ENCODE measurements at places on chromosomes 1 and 21. TPM values are rescaled to one million over a fixed set of nuclear protein-coding genes. Genes with fewer than 3 reads are reported as not detected.
A peak's percentile ranks its signal among the peaks of the same experiment; 100 is the strongest.

GRCh38 chr1:160748878-160749269 is 9.8 kb downstream of the SLAMF7 start:
- DNase-seq = no peak

GRCh38 chr1:226100436-226101391 is 38.2 kb downstream of the H3-3A start:
- peak; percentile 23 for DNase-seq

- DNase-seq = no peak
Measured at GRCh38 chr1:56120021-56120420, 459.3 kb downstream of the PLPP3 start.

DNA sequence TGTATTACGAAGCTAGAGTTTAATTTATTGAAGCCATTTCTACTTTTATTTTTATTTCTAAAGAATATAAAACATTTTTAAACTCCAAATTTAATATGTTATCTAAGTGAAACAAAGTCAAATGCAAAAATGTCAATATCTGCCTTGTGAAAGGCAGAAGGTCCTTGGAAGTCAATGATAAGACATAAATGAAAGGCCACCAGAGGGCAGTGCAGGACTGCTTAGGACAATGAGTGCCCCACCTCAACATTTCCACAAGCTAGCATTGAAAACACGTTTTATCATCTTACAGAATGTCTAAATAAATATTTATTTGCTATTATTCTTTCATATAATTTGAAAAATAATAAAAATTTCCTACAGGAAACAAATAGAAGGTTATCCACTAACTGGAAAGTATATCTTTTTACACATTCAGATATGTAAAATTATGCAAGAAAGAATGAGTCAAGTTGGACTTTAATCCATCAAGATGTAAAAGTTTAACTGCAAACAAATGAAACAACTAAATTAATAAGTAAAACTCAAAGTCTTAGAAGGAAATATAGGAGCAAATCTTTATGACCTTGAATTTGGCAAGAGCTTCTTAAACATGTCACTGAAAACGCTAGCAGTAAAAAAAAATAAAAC is 140.1 kb upstream of the FMN2 start:
- DNase-seq = no peak

DNA sequence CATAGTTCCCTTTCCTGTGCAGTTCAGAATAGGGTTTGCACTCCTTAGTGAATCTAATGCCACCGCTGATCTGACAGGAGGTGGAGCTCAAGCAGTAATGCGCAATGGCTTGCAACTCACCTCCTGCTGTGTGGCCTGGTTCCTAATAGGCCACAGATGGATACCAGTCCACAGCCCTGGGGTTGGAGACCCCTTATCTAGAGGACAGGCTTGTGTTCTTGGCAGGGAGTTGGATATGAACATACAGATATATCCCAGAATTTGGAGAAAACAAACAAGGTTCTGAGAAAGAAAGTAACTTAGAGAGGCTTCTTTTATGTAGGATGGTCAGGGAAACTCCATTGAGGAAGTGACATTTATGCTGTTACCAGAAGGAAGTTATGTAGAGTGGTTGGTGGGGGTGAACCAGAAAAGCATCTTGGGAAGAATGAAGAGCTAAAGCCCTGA is 5.1 kb upstream of the PTPRC start:
- no peak for DNase-seq

- no peak for DNase-seq
Measured at GRCh38 chr1:27864264-27864895, 8.0 kb upstream of the THEMIS2 start.

GRCh38 chr1:113199760-113200455 is 126.9 kb downstream of the LRIG2 start:
- no peak for DNase-seq

DNA sequence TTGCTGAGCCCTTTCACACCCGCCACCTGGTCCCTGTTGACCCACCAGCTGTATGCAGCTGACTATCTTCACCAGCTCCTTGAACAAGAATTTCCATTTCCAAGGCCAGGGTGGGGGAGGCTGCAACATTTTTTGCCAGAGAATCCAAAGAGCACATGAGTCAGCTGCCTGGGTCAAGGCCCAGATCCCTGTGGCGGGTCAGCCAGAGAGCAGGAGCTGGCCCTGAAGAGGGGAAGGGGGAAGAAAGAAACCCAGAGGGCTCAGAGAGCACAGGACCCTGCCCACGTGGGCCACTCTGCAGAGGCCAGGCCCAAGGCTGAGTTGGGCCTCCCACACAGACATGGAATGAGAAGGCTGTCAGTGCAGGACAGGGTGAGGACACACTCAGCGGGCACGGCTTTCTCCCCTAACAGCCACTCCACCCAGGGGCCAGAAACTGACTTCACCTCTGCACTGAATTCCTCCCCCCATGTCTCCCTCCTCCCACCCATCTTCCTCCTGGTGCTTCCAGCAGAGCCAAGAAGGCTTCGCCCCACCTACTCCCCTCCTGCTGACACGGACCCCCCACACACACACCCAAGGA is 28.9 kb downstream of the S100A6 start:
- peak; percentile 74 for DNase-seq

GRCh38 chr1:244393604-244394176 is 58.0 kb downstream of the ADSS2 start:
- no peak for DNase-seq

DNA sequence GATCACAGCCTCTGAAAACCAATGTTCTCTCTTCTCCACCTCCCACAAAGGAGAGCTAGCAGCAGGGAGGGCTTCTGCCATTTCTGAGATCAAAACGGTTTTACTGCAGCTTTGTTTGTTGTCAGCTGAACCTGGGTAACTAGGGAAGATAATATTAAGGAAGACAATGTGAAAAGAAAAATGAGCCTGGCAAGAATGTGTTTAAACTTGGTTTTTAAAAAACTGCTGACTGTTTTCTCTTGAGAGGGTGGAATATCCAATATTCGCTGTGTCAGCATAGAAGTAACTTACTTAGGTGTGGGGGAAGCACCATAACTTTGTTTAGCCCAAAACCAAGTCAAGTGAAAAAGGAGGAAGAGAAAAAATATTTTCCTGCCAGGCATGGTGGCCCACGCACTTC is 35.8 kb upstream of the TDRD10 start:
- DNase-seq = no peak

Gene C1orf116
- 0.16 TPM for polyA plus RNA-seq

DNA sequence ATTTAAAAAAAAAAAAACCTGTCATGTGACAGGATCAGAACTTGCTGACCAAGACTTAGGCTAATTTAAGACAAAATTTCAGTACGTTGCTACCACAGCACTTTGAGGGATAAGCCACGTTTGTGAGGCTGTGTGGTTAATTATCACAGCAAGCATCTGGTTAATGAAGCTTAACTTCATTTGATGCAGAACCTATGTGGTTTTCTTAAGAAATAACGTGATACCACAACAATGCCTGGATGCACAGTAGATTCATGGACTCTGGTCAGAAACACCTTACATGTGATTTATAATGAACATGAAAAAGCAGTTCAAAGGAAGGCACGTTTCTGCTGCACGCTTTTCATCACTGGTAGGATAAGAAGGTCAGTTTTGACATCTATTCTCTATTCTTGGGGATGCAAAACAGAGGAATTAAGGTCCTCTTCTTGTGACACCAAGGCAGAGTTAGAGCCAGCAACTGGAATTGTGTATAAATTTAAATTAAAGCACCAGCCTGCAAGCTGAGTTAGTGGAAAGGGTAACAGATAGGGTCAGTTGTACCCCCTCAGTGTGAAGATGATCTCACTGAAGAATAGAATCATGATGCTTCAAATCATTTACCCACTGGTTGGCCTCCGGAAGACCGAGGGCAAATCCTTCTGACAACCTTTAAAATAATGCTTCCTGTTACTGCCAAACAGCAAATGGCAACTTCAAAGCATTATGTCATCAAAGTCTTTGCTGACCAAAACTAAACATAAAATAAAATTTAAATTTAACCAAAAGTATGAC is 6.0 kb upstream of the KRTAP8-1 start:
- no peak for DNase-seq

GRCh38 chr1:64631346-64632034 is 113.4 kb upstream of the RAVER2 start:
- DNase-seq = no peak

DNA sequence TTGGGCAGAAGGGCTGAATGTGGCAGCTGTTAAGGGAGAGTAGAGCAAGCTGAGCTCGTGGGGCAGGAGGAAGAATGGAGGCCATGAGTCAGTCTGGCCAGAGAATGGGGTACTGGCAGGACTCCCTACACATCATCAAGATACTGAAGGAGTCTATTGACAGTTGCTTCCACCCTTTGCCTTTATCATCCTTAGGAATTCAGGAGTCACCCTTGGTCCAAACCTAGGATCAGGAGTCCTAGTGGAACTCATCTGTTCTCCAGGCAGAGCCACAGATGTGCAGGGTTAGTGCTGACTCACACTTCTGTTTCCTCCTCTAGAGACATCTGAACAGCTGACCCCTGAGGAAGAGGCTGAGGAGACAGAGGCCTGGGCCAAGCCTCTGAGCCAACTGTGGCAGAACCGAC is 18.7 kb upstream of the ST3GAL3 start:
- no peak for DNase-seq

DNA sequence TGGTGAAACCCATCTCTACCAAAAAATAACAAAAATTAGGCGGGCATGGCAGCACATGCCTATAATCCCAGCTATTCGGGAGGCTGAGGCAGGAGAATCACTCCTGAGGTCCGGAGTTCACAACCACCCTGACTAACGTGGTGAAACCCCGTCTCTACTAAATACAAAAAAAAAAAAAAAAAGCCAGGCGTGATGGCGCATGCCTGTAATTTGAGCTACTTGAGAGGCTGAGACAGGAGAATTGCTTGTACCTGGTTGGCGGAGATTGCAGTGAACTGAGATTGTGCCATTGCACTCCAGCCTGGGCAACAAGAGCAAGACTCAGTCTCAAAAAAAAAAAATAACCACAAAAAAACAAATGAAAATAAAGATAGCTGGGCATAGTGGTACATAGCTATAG is 42.3 kb downstream of the CC2D1B start:
- DNase-seq = no peak

Gene AGMAT
- polyA plus RNA-seq = 0.06 TPM

Gene EFNA3
- polyA plus RNA-seq = 0.95 TPM

- peak; percentile 85 for DNase-seq
Measured at GRCh38 chr1:160205242-160206035, at the start of gene PEA15. Gene PEA15, plus strand, starts transcription at chr1:160205384. Its CDS starts 6,161 bp downstream, at chr1:160211545.

Gene INSRR
- 0.80 TPM for polyA plus RNA-seq

DNA sequence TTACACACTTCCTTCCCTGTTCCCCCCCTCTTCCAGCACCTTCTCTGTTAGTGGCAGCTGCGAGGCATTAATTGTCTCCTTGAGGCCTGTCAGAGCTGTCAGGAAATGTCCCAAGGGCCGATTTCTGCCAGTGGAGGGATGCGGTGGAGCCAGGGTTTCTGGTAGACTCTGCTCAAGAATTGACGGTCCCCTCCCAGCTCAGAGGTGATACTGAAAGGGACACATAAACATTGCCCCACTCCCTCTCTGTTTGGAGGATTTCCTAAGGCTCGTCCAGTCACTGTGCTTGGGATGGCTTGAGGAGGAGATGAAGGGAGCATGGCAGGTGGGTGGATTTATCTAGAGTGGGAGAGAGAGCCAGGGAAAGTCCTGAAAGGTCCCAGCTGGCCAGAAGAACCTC is 61.4 kb upstream of the CD34 start:
- DNase-seq = no peak

Gene C1orf185
- polyA plus RNA-seq = not detected

- no peak for DNase-seq
Measured at GRCh38 chr1:106063510-106063909, 993.0 kb upstream of the PRMT6 start.

Gene SPRR2F
- not detected for polyA plus RNA-seq

DNA sequence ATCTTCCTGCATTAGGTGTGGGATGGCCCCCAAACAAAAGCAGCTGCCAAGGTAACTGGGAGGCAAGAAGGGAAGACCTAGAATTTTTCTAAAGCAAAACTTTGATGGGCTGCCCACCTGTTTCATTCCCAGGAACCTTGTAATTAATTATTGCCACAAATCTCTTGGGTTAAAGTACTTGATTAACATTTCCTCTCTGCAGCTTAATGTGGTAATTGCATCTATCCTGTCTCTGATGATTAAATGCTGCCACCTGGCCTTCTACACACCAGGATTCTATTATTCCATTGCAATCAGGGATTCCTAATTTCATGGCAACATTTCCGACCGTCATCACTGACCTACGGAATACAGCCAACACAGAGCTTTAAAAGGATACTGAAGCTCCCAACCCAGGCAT is 68.3 kb upstream of the RC3H1 start:
- DNase-seq = no peak

- DNase-seq = peak; percentile 32
Measured at GRCh38 chr1:9687120-9687873, 35.8 kb downstream of the PIK3CD start.

DNA sequence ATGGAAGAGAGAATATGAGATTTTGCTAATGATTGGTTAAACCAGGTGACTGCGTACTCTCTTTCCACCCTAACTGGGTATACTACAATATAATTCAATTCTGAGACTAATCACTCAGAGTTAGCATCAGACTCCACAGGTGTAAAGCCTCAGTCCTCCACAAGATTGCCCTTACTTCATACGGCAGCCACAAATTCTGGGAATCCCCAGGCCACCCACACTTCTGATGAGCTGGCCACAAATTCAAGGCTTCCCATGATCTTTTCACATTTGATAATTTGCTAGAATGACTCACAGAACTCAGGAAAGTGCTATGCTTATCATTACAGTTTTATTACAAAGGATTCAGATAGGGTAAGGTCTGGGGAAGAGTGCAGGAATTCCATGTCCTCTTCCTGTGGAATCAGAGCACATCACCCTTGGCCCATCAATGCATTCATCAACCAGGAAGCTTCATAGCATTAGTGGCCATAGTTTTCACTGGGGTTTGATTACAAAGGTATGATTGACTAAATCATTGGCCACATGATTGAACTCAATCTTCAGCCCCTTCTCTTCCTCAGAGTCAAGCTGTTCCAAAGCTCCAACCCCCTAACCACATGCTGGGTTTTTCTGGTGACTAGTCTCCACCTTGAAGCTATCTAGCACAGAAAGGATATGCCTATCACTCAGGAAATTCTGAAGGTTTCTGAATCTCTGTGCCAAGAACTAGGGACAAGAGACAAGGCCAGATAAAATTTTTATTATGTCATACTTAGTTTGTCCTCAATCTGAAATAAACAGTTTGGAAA is 131.7 kb downstream of the HHIPL2 start:
- no peak for DNase-seq

DNA sequence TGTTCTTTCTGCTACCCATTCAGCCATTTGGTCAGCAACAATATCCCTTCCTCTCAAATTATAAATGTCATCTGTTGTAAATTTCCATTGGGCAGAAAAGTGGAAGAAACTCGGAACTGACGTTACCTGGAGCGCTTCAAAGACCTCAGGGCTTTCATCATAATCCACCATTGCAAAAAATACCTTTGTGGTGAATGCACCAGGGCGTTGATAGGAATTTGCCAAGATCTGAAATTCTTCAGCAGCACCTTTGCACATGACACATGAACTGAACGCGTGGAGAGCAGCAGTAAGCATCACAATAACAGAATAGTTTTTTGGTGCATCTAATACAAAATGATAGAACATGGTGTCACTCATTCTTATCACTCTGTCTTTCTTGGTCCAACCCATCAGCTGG is 3.1 kb upstream of the TEKT2 start:
- DNase-seq = no peak

Gene TPTE
- polyA plus RNA-seq = not detected

Measured in heart right ventricle (tissue), 16 donors.